ENCODE measurements at places on chromosomes 3 and 15.

GRCh38 chr3:63798949-63799348 lies 20.1 kb upstream of the C3orf49 start:
- DNase-seq = no peak

- no peak for DNase-seq
Observed at GRCh38 chr3:105614288-105615030, 247.8 kb downstream of the ALCAM start.

DNA sequence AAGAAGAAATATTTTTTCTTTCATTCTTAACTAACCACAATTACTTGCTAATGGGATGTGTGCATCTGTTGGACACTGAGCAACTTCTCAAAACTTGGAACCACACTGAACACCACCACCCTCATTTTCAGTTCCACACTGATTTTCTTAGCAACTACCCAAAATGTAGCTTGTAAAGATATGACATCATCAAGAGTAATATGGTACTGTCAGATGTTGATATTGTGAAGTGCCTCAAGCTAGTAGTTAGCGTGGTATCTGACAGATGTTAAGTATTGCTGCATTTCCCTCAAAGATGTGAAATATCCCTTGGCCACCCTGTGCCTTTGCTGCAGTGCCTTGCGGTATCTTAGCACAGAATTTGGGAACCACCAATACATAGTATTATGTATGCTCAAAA lies 9.3 kb downstream of the RFTN1 start:
- DNase-seq = no peak

- no peak for DNase-seq
Observed at GRCh38 chr3:193980326-193980725, 155.6 kb upstream of the HES1 start.

GRCh38 chr3:63585927-63586326 lies 66.5 kb upstream of the SNTN start:
- no peak for DNase-seq

Measured in stimulated activated CD4-positive, alpha-beta T cell treated with anti-CD3 and anti-CD28 coated beads, Interleukin-1b, Interleukin-23, amount 100 ng/mL, for 1 hour (primary cell).